A549 treated with Hydrocortisone at 1 μM for 4 hours (cell line): ENCODE measurements at places on chromosomes 5 and 9. TPM values are rescaled to one million over a fixed set of nuclear protein-coding genes. Genes with fewer than 3 reads are reported as not detected.

Gene NR5A1
- 0.05 to 0.10 TPM (median 0.07 TPM) in 4 of 5 replicates, not detected in the other for total RNA-seq

Gene SPINK4
- total RNA-seq = not detected in 5 replicates

Gene RACK1
- total RNA-seq = 3,240 to 4,070 TPM (median 3,311 TPM) in 5 replicates

Gene DNAH5
- total RNA-seq = 1.5 to 2.2 TPM (median 1.8 TPM) in 5 replicates

Gene SPACA9
- total RNA-seq = 3.8 to 6.1 TPM (median 5.2 TPM) in 5 replicates

Gene ZFP2
- total RNA-seq = 0.06 TPM in 1 of 5 replicates, not detected in the others

Gene PPP3R2
- not detected in 5 replicates for total RNA-seq

Gene TMEM174
- not detected in 5 replicates for total RNA-seq

Gene MUSK
- total RNA-seq = not detected in 5 replicates

Gene SPAAR
- total RNA-seq = 0.05 to 0.15 TPM (median 0.07 TPM) in 3 of 5 replicates, not detected in the others

Gene GABRP
- total RNA-seq = not detected in 5 replicates

Gene LAMC3
- 1.7 to 2.5 TPM (median 2.0 TPM) in 5 replicates for total RNA-seq

Gene IL33
- 0.10 to 0.55 TPM (median 0.43 TPM) in 5 replicates for total RNA-seq
